Posterior vena cava (tissue), 2 donors: ENCODE measurements at places on chromosomes 16 and 17. TPM values are rescaled to one million over a fixed set of nuclear protein-coding genes. Genes with fewer than 3 reads are reported as not detected.

DNA sequence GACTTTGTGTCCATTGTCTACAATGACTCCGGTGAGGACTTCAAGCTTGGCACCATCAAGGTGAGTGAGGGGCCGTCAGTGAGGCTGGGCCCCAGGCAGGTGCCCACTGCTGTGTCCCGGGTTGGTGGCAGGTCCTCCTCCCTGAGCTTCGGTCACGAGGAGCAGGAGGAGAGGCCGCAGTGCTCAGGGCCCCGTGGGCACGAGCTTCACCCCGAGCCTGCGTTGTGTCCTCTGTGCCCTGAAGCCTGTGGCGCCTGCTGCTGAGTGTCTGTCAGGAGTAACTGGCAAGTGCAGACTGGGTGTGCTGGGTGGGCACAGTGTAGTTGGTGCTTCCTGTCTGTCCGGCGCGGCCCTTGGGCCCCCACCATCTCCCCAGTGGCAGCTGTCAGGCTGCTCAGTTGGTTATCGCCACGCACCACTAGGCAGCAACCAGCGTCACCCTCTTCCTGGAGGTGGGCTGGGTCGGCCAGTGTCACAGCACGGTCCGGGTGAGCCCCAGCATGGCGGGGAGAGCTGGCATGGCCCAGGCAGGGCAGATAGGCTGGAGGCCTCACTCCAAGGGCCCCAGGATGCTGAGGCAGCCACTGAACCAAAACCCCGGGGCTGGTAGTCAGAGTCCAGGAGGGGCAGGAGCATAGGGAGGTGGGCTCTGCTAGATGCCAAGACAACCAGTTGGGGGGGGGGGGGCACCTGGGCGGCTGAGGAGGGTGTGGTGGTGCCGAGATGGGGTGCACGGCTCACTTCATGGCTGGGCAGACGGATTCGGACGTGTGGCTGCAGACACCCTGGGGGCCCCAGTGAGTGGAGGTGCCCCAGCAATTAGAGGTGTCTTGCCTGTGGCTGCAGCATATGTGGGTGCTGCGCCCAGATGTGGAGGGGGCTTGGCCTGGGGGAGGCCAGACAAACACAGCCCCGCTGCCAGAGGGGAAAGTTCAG is 39.3 kb downstream of the TSC2 start:
- DNase-seq, result no peak

- no peak for DNase-seq
Observed at GRCh38 chr16:56615353-56615752, 7.0 kb downstream of the MT2A start.

CDC42EP4 gene
- total RNA-seq, result 32.6 TPM

DNA sequence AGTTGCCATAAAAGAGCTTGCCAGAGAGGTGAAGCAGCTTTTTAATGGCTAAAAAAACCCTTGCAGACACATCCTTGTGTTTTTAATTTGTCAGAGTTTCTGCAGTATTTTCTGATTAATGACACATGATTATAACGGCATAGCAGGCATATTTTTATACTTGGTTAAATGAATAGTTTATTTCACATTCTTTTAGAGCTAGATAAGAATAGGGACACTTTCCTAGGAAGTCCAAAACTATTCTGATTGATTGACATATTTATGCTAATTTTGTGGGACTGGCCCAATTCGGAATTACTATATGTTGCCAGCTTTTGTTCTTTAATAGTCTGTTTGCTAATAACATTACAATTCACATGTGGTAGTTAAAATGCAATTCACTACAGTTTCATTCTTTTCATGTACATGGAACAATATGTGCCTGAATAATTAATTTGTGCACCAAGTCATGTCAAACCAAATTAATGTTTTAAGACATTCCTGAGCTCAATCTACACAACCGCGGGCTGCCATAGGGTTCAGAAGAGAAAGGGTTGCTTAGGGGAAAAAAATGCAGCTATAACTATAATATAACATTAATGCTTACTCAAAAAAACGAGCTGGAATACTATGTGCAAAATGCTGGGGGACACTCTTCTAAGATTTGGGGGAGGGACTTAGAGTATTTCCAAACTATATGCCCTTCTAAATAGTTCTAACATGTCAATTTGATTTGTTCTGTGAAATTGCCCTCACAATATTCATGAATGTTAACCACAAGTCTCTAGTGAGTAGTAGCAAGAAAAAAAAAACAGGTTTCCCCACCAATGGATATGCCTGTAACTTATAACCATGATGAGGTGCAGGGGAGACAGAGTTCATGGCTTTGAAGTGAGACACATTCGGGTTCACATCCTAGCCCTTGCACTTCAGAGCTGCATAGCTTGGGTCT is 305.4 kb downstream of the CEP112 start:
- no peak for DNase-seq
